ENCODE measurements at places on chromosomes 2 and 18. TPM values are rescaled to one million over a fixed set of nuclear protein-coding genes. Genes with fewer than 3 reads are reported as not detected.
A peak's percentile ranks its signal among the peaks of the same experiment; 100 is the strongest.

The TRIM54 gene
- 1.2 TPM for total RNA-seq

The REG1A gene
- 0.54 TPM for total RNA-seq

The SULT1C2 gene
- total RNA-seq: 0.73 TPM

The MATN3 gene
- total RNA-seq: 3.1 TPM

The ASB18 gene
- 0.45 TPM for total RNA-seq

The ALKAL2 gene
- total RNA-seq: 2.4 TPM

The RESP18 gene
- total RNA-seq: 1.1 TPM

The DPY30 gene
- total RNA-seq: 36.7 TPM

The MGAT4A gene
- 69.4 TPM for total RNA-seq

The MROH2A gene
- not detected for total RNA-seq

The CXCR1 gene
- total RNA-seq: not detected

The IL36A gene
- total RNA-seq: not detected

GRCh38 chr2:111105926-111106325, 14.8 kb upstream of the BCL2L11 start:
- DNase-seq: no peak

GRCh38 chr2:217625557-217626169, 377.1 kb downstream of the TNS1 start:
- DNase-seq: no peak

- no peak for DNase-seq
Observed at GRCh38 chr18:58669731-58670378, 1.4 kb upstream of the MALT1 start.

- peak; percentile 1 for DNase-seq
Observed at GRCh38 chr18:33495278-33495677, 54.8 kb upstream of the CCDC178 start.

DNA sequence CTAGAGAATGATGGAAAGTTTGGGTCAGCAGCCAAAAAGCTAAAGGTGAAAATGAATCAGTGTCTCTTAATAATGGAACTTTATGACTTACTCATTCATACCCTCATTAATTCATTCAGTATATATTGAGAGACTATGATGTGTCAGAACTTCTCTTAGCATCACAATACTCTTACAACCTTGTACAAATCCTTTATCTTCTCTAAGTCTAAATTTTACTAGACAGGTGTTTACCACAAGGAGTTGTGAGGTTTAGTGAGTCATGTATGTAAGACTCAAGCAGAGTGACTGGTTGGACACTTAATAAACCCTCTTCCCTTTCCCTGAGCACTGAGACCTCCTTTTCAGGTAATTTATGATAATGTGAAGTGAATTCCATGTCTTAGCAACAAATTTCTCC, 129.6 kb downstream of the PPP1R1C start:
- DNase-seq: no peak

- no peak for DNase-seq
Observed at GRCh38 chr2:10513201-10513600, 65.1 kb upstream of the ODC1 start.

DNA sequence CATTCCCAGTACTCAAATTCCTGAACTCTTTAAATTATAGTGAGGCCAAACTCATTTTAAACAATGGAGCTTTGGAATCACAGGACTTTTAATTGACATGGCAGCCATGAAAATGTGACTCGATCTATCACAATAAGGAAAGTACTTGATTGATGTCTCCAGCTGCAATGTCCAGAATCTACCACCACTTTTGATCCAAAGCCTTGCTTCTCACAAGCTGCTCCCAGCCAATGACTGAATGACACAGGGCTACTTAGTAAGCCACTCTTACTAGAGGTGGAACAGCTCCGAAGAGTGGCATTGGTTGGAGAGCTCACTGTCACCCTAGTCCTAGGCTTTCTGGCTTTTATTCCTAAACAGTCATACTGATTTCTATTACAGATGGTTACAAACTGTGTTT, 270.1 kb downstream of the IRS1 start:
- no peak for DNase-seq

- DNase-seq: no peak
Observed at GRCh38 chr18:4107049-4107467, 348.0 kb downstream of the DLGAP1 start.

GRCh38 chr2:203606051-203606450, 71.0 kb upstream of the RAPH1 start:
- DNase-seq: no peak

GRCh38 chr2:121626777-121627524, 22.3 kb downstream of the CLASP1 start:
- no peak for DNase-seq

- DNase-seq: no peak
Observed at GRCh38 chr2:112073875-112074274, 18.8 kb downstream of the TMEM87B start.

GRCh38 chr2:218022851-218023530, 20.2 kb upstream of the TNS1 start:
- no peak for DNase-seq

GRCh38 chr2:231228223-231228622, 29.8 kb downstream of the ARMC9 start:
- no peak for DNase-seq

GRCh38 chr2:39772086-39772811, 6.8 kb downstream of the THUMPD2 start:
- no peak for DNase-seq

GRCh38 chr2:239466755-239467271, 66.0 kb upstream of the HDAC4 start:
- DNase-seq: no peak

GRCh38 chr2:200041639-200042038, 86.3 kb downstream of the MAIP1 start:
- no peak for DNase-seq

- no peak for DNase-seq
Observed at GRCh38 chr2:201915446-201915845, 109.1 kb downstream of the CDK15 start.

GRCh38 chr18:51135795-51136194, 61.7 kb downstream of the MEX3C start:
- DNase-seq: no peak

- no peak for DNase-seq
Observed at GRCh38 chr2:192216336-192216735, 21.6 kb upstream of the TMEFF2 start.

GRCh38 chr2:105438104-105438929, 39.5 kb upstream of the FHL2 start:
- no peak for DNase-seq

- peak; percentile 20 for DNase-seq
Observed at GRCh38 chr18:59957957-59958356, 58.2 kb downstream of the PMAIP1 start.

DNA sequence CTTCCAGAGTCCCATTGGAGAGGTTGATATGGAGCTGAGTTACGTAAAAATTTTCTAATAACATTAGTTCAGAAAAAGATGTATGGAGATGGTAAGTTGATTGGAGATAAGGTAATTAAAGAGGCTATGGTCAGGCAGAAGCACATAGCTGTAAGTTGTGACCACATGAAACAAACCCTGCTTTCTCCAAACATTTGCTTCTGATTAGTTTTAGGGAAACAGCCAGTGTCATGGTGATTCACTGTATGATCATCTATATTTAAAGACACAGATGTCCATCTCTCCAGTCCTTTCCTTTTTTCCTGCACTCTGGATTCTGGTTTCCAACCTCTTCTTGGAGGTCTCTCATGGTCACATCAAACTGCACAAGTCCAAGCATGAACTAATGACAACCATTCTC, 1550.8 kb upstream of the PIK3C3 start:
- DNase-seq: no peak

GRCh38 chr18:54958704-54959625, at the start of gene CCDC68:
Gene CCDC68 (minus strand): TSS chr18:54959461. CDS start chr18:54942791, 16,670 bp downstream.
- DNase-seq: no peak

DNA sequence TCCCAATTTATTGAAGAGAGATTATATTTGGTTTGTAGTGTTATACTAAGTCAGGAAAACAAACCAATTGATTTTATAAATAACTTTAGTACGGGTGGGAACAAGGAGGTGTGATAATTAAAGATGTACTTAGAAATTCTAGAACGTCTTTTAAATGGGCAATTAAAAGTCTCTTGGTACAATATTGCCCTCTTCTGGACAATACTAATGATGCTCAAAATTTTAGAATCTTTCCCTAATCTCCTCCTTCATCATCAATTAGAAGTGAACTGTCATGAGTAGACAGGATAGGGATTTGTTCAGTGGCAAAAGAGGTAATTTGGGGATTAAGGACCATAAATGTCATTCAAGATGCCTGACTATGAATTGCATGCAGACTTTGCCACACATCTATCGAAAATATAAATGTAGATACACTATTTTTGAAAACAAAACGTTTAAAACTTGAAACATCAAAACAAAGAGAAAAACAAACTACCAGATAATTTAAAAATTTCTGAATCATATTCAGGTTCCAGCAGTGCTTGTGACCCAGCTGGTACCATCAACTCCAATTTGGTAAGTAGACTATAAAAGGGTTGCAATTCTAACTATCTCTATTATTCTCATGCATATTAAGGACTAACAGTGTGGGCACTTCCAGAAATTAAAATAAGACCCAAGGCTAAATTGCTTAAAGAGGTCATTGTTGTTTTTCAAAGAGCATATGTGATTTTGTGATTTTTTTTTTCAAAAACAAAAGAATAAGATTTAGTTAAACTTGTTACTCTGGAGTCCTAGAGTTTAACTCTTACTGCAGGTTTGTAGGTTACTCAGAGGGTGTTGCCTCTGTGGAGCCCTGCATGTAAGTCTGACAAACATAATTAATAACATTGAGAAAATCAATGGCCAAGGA, 123.5 kb downstream of the LAMA3 start:
- DNase-seq: peak; percentile 12

- DNase-seq: peak; percentile 28
Observed at GRCh38 chr2:86072271-86072858, 33.3 kb downstream of the POLR1A start.

DNA sequence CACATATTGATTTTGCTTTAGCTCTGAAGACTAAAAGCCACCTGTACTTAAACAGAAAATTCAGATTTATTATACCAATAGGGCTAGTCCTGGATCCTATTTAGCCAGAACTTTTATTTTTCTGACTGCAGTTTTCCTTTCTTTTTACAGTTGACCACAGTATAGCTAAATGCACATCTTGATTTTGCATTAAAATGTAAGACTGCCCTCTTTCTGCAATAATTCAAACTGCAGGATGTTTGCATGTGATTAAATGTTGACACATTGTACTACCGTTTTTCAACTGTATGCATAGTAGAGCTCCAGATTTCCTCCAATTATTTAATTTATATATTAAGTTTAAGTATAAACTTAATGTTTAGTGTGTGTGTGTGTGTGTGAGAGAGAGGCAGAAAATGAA, 1262.9 kb downstream of the SUCLG1 start:
- DNase-seq: no peak

DNA sequence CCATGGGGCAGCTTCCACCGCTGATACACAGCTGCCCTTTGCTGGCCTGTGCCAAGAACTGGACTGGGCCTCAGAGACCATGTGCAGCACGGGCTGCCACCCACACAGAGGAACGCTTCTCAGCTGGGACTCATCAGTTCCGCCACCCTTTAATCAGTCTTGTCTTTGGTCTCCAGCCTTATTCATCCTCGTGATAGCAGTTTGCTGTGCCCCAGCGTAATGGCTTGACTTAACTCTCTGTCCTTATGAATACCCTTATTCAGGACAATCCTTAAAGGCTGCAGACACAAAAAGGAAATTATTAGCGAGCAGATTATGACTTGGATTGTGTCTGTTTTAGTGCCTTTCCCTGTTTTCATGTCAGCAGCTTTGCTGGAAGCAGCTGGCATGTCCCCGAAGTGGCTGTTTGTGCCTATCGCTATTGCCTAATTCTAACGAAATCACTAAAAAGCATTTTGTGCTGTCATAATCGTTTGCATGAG, 108.9 kb upstream of the DAPL1 start:
- DNase-seq: no peak

DNA sequence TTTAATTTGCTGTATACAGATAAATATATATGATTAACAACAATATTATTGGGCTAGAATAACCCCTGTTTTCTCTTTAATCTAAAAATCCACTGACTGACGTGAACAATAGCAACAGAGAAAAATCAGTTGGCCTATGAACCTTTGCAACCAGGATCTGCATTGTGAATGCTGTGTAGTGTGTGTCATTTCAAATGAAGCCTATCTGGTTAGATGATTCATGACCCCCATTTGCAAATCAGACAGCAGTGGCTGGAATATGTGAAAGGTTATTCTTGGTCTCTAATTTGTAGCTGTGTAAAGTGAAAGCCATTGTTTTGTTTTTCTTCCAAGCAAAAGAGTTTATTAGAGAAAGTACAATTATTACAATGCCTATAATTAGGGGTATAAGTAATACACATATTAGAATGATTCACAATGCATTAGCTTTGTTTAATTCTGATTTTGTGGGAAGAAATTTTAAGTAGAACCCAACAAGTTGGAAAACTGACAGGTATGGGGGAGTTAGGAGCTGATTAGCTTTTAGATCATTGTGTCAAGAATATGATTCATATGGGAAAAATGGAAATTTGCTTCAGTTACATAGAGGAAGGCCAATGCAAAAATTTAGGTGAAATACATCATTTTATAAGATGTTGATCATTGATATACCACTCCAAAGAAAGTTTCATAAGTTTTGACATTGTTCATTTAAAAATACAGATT, 1362.2 kb upstream of the TMEFF2 start:
- DNase-seq: no peak

DNA sequence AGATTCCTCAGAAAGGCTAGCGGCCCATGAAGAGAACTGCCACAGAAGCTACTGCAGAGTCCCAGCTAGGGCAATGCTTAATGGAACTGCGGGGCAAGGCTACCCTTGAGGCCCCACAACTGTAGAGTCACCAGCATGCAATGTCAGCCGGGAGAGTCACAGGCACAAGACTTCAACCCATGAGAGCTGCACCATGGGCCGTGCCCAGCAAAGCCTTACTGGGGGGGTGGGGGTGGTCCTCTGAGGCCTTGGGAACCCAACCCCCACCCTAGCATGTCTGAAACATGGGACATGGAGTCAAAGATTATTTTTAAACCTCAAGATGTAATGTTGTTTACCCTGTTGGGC, 20.2 kb downstream of the DPP4 start:
- no peak for DNase-seq

- no peak for DNase-seq
Observed at GRCh38 chr2:157871415-157871814, 4.7 kb downstream of the ACVR1 start.

DNA sequence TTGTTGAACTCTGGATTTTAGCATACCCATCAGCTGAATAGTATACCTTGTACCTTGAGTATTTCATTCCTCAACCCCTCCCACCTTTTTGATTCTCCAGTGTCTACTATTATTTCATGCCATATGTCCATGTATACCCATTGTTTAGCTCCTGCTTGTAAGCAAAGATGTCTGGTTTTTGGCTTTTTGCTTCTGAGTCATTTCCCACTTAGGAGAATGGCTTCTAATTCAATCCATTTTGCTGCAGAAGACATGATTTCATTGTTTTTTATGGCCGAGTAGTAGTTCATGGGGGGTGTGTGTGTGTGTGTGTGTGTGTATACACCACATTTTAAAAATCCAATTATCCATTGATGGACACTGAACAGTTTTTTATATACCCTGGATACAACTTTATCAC, 24.3 kb upstream of the MOCOS start:
- no peak for DNase-seq

Measured in cerebellum (tissue), 4 donors.